Urinary bladder (tissue), 4 donors: ENCODE measurements at places on chromosomes 16 and 17. TPM values are rescaled to one million over a fixed set of nuclear protein-coding genes. Genes with fewer than 3 reads are reported as not detected.

- DNase-seq = no peak
Measured at GRCh38 chr17:49748791-49749190, 15.1 kb downstream of the FAM117A start.

- no peak for DNase-seq
Measured at GRCh38 chr16:23072769-23073549, 76.3 kb downstream of the USP31 start.

- DNase-seq = no peak
Measured at GRCh38 chr16:70466805-70467076, 12.3 kb downstream of the FCSK start.

PRRT2 gene
- 7.9 TPM for total RNA-seq

- DNase-seq = no peak
Measured at GRCh38 chr17:1231456-1231855, 38.8 kb upstream of the BHLHA9 start.

P2RX1 gene
- 19.6 TPM for total RNA-seq
